ENCODE measurements at places on chromosomes 2 and 18.

DNA sequence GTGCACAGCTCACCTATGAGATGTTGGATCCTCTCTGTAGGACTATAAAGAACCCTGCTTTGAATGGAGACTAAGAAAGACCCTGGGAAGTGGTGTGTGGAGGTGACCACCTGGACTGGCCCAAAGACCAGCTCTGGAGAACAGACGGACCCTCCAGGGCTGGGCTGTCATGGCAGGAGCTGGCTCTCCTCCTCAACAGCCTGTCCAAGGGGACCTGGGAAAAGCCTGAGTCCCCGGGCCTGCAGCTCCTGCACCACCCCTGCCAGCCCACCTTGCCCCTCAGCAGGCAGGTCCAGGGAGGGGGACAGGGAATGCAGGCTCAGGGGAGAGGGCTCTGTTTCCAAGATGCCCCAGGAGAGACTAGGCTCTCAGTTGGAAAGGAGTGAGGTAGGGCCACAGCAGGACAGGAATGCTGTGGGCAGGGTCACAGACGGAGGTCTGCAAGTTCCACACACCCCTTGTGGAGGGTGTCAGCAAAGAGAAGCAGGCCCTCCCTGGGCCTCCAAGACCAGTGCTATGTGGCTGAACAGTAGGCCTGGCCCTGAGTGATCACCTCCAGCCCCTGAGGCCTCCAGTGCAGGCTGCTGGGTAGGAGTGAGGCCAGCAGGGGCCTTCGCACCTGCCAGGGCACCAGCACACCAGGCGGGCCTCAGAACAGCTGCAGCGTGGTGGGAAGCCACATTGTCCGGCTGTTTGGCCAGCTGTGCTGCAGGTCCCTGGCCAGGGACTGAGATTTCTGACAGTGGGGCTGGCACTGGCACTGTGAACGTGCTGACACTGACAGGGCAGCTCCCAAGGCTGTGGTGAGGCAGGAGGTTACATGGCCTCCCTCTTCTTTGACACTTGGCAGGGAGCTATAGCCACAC, 86.4 kb upstream of the OTOS start:
- no peak for DNase-seq

- no peak for DNase-seq
Measured at GRCh38 chr2:2574401-2575180, 243.5 kb upstream of the MYT1L start.

- DNase-seq = no peak
Measured at GRCh38 chr2:68741238-68741637, 6.6 kb downstream of the ARHGAP25 start.

- DNase-seq = no peak
Measured at GRCh38 chr2:58594762-58595161, 353.6 kb upstream of the FANCL start.

DNA sequence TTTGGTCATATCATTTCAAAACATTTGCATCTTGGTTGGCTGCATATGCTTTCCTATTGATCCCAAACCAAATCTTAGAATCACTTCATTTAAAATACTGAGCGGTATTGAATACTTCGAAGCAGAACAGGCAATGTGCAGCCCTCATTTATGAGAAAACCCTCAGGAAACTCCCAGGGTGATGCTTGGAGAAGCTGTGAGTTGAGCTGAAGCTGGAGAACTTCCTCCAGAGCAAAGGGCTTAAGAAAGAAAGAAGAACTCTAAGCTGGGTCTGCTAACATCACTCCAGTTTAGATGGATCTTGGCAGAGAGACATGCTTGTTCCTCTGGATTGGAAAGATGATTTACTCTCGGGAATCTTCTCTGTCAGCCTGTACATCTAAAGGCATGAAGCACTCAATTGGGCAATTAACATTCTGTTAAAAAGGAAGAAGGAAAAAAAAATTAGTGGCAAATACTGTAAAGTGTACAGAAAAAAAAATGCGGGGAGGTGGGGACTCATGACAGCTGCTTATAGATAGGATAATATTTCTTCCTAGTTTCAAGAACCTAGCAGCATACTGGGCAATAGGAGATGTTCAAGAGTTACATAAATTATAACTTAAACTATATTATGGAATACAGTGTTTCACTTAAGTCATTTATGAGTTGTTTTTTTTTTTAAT, 49.5 kb downstream of the ATIC start:
- DNase-seq = no peak

GRCh38 chr2:159639071-159639470, 22.7 kb upstream of the BAZ2B start:
- no peak for DNase-seq

DNA sequence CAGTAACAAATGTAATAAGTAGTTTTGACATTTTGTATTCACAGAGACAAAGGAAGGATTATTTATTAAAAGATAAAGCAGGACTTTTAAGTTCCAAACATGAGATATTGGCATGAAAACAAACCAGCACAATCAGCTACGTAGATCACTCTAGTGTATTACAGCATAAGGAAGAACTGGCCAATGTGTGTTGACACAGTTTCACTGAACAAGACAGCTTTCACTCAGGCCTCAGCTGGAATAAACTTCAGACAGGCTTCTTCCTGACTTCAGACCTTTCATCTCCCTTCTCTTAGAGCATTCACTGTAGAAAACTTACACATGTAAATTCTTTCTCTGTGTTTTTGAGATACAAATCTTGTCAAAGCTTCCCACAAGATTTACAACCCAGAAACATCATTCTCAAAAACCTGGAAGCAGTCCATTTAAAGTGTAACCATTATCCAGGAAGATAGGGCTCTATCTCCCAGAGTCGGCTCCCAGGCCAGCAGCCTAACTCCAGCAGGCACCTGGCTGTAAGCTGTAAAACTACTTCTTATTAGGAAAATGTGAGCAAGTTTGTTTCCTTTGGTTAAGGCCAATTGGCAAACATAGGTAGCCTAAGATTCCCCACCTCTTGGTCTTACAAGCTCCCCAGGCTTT, 768.3 kb upstream of the CDH7 start:
- DNase-seq = no peak

GRCh38 chr2:6506361-6506794, 359.3 kb downstream of the CMPK2 start:
- DNase-seq = no peak

DNA sequence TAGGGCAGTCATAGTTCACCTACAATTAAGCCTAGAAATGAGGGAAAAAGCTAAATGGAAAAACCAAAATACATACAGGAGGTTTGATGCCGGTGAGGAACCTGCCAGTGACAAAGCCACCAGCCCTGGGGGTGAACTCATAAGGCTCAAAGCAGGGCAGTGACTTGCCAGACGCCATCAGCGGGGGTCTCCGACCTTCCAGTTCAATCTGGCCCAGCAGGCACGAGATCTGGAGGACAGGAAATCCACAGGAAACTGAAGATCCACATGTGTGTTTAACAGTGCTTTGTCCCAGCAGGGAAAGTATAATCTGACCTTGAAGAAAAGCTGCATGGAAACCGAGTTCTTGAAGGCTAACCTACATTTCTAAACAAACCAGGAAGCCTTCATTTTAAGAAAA, 60.1 kb downstream of the POLR1A start:
- no peak for DNase-seq

GRCh38 chr2:46885376-46885775, 30.2 kb downstream of the MCFD2 start:
- no peak for DNase-seq

- no peak for DNase-seq
Measured at GRCh38 chr2:12684471-12684936, 32.2 kb upstream of the TRIB2 start.

- DNase-seq = no peak
Measured at GRCh38 chr2:120957905-120958304, 222.2 kb downstream of the GLI2 start.

- DNase-seq = no peak
Measured at GRCh38 chr2:84713441-84713840, 167.4 kb downstream of the TRABD2A start.

DNA sequence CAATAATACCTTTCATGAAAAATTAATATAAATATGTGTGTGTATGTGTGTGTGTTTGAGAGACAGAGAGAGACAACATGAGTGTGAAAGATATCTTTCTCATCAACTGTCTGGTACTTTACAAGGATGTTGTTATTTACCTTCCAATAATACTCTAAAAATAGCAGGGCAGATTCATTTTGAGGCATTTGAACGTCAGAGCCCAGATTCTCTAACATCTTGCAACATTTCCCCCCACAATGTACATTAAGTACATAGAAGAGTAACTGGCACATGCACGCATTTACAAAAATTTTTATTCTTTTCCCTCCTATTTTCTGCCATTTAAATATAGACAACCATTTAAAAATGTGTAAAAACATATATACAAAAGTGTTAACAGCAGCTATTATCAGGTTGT, 100.9 kb downstream of the PID1 start:
- no peak for DNase-seq

DNA sequence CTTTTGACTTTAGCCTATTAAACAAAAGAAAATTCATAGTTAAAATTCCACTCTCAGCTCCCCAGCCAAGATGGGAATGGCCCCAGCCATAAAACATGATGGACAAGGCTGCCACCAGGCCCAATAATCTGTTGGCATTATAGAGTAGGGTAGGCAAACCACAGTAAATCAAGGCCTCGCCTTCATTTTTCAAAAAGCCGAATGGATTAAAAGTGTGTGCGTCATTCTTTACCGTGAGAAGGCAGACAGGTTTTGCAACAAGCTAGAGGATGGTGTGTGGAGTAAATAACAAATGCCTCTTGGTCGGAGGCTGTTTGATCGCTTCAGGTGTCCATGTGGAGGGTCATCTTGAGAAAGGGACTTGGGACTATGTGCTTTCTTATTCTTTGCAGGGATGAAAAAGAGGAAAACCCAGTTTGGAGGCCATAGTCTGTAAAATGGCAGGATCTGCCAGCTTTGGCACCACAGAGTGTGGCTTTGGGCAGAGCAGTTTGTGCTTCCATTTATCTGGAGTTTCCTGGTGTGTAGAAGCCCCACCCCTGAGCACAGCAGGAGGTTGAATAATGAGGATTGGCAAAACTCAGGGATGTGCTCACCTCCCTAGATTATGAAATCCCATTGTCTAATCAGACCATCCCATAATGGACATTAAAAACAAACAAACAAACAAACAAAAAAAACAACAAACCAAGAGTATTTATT, 57.1 kb upstream of the ITGB6 start:
- DNase-seq = no peak

DNA sequence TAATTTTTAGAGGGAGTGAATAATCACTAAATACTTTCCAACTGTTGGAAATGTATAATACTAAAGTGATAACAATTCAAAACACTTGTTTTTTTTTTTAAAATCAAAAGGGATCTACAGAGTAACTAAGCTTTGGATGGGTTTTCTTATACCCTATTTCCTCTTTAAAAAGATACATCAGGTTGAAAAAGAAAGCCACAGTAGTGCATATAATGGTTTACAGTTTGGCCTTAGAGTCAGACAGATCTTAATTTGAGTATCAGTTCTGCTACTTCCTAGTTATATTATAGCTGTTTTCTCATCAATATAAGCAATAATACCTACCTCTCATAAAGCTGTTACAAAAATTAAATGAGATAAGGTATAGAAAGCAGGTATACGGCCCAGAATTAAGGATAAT, 28.5 kb downstream of the PSME4 start:
- no peak for DNase-seq

GRCh38 chr18:78422336-78422735, 557.3 kb upstream of the SALL3 start:
- no peak for DNase-seq

GRCh38 chr2:34107811-34108210, 508.7 kb upstream of the FAM98A start:
- DNase-seq = no peak

- DNase-seq = no peak
Measured at GRCh38 chr2:23483791-23484190, 98.8 kb downstream of the KLHL29 start.

DNA sequence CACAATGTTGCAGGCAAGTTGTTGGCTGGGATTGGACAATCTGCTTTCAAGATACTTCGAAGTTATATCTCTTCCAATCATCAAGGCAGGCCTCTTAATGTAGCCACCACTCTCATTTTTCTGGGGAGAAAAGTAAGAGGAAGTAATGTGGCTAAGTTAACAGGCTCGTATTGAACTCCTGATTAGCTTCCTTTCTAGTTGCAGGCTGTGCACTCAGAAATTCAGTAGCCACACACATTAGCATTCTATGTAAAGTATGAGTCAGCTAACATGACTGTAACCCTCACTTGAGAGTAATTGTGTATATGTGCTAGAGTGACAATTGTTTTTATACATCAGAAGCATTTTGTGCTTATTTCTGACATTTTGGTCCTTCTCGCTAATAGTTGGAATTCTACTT, 3.3 kb downstream of the TWSG1 start:
- no peak for DNase-seq

DNA sequence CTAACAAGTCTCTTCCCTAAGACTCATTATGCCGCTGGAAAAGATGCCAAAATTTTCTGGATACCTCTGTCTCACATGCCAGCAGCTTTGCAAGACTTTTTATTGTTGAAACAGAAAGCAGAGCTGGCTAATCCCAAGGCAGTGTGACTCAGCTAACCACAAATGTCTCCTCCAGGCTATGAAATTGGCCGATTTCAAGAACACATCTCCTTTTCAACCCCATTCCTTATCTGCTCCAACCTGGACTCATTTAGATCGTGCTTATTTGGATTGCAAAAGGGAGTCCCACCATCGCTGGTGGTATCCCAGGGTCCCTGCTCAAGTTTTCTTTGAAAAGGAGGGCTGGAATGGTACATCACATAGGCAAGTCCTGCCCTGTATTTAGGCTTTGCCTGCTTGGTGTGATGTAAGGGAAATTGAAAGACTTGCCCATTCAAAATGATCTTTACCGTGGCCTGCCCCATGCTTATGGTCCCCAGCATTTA, 26.3 kb downstream of the DHRS9 start:
- DNase-seq = no peak

DNA sequence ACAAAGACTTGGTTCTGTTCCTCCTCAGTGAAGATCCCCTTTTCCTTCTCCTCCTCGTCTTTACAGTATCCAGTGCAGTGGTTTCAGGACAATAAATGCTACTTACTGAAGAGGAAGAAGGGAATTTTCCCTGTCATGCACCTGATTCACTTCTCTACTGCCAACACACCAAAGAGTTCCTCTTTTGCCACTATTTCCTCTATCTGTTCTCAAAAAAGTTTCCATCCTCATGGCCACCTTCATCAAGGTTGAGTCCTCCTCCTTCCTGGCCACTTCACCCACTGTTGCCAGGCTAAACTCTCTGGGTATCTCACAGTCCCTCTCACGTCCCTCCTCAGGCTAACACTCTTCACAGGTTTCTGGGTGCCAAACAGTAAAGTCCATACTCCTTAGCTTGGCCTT, 41.7 kb downstream of the PLEKHM3 start:
- DNase-seq = no peak

GRCh38 chr2:29487967-29488555, 372.8 kb downstream of the CLIP4 start:
- DNase-seq = no peak

- no peak for DNase-seq
Measured at GRCh38 chr18:75137346-75137877, 71.5 kb downstream of the PTGR3 start.

- DNase-seq = no peak
Measured at GRCh38 chr2:133249362-133249761, 318.9 kb downstream of the NCKAP5 start.
